ENCODE measurements at places on chromosomes 7 and 10.

- no peak for DNase-seq
These were observed 57.6 kb downstream of the LYZL1 start for GRCh38 chr10:29346296-29347001.

GRCh38 chr7:1567896-1568510, 1.8 kb downstream of the PSMG3 start:
- DNase-seq, result no peak

DNA sequence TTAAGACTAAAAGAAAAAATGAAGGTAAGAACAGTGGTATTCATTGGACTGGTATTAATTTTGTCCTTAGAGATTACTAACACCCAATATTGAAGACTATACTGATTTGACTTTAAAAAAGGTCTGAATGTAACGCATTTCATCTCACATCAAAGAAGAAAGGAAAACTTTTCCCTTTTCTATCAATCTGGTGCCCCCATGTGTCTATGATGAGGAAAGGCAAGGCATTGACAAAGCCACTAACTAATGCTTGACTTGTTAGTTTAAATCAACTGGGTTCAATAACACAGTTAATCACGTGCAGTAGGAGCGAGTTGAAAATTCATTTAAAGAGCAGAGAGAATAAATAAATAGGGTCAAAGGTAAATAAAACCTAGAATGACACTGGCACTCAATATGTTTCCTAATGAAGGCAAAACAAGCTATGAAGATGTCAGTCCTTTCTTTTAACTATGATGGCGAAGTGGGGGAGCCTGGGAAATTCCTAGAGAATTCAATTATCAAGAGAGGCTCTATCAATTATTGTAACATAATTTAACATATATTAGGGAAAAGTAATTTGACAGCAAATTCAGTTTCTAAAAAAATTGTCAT, 180.9 kb downstream of the ANK3 start:
- DNase-seq, result peak; percentile 74

DNA sequence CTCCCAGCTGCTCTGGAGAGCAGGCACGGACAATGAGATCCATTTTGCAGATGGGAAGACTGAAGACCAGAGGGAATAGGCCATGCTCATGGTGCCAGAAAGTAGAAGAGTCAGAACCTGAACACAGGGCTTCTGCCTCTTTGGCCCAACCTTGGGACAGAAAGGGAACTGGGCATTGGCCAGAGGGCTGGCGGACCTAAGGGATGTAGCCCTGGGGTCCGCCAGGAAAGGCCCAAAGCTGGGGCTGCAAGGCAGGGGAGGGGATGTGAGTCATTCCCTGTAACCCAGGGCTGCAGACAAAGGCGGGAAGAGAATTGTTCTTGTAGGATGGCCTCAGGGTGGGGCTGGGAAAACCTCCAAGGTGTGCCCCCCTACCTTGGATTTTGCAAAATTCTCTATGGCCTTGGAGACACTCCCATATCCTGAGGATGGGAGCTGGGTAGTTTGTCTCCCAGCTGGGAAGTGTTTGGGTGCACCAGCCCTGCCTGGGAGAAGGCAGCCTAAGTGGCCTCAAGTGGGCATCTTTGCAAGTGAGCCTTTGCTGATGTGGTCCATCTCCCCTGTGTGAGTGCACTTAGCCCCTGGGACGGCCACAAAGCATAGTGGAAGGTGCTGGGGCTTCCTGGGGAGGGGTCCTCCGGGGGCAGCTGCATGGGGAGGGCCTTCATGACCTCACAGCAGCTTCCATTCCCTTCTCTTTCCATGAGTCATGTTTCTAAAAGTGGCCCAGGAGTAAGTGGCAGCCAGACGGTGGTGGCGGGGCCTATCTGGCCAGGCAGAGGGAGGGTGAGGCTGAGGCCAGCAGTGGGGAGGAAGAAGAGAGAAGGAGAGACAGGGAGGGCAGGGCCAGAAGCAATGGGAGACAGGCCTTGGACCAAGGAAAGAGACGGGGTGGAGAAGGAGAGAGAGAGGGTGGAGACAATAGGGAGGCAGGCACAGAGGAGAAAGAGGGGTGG, 9.2 kb downstream of the AQP1 start:
- peak; percentile 63 for DNase-seq

- DNase-seq, result no peak
These were observed 347.0 kb downstream of the GPAM start for GRCh38 chr10:111836571-111836970.

- DNase-seq, result no peak
These were observed 157.4 kb upstream of the PFKP start for GRCh38 chr10:2909921-2910320.

- no peak for DNase-seq
These were observed 18.4 kb downstream of the BNIP3 start for GRCh38 chr10:131963350-131963749.

DNA sequence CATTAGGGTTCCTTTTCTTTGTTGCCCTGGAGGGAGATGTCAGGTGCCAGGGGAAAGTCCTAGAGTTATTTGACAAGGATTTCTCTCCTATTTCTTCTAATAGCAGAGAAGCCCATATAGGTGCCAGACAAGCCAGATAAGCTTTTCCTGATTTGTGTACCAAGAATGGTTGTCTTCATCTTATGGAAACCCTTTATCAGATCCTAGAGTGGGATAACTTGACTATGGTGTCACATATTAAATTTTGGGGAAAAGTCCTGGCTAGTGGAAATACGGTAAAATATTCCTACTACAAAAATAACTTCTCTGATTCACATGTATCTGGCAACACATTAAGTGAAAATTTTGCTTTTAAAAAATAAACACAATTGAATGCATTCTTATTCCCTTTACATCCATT, 1.2 kb downstream of the OR2A12 start:
- no peak for DNase-seq

Measured in DMS53 (cell line).